ENCODE measurements at places on chromosomes 7 and 10. TPM values are rescaled to one million over a fixed set of nuclear protein-coding genes. Genes with fewer than 3 reads are reported as not detected.

- no peak for DNase-seq
- 0 out of 2 replicates have a peak, but pooled peaks cover 5% of the 10 kb centered on the region for H3K27me3 ChIP-seq
- no peak overlapping the region for H3K27ac ChIP-seq
- H3K36me3 ChIP-seq: no peaks in the 10 kb centered on the region
- no peaks in the 10 kb centered on the region for H3K4me1 ChIP-seq
These were observed 156.2 kb upstream of the MGMT start for GRCh38 chr10:129310881-129311280.

DNA sequence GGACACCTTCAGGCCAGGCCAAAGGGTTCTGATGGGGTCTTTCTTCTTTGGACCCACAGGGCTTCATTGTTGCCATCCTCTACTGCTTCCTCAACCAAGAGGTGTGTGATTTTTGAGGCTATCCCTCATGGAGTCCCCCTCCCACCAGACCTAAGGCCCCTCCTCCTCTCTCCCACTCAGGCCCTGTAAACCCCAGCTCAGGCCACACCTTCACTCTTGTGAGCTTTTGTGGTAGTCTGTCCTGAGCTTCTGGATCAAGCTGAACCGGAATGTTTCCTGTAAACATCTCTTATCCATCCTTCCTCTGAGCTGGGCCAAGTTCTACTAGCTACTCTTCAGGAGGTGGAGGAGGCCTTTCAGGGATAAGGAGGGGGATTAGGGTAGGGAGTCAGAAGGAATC lies 13.5 kb downstream of the GHRHR start:
- no peaks in the 10 kb centered on the region for H3K36me3 ChIP-seq
- no peak for DNase-seq
- peaks cover 26% of the 10 kb centered on the region for H3K27me3 ChIP-seq
- no peak overlapping the region for H3K4me3 ChIP-seq
- H3K27ac ChIP-seq: no peak overlapping the region

DNA sequence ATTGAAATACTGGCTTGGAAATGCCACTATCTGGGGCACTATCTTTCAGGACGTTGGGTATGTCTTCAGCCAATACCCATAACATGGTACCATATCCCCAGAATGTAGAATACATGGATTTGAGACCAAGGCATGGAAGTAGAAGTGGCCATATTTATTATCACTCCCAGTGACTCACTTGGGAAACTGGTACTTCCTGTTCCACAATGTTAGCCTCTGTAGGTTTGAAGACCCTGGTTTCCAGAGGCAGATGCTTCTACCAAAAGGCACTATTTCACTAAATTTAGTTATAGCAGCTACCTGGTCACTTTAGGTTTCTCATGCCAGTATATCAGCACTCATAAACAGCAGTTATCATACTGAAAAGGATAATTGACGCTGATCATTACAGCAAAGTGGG lies 184.2 kb downstream of the CCDC71L start:
- no peaks in the 10 kb centered on the region for H3K27me3 ChIP-seq
- H3K27ac ChIP-seq: no peak overlapping the region
- H3K36me3 ChIP-seq: no peaks in the 10 kb centered on the region
- H3K4me1 ChIP-seq: no peaks in the 10 kb centered on the region
- DNase-seq: no peak

GRCh38 chr10:95559471-95559870 lies 1.7 kb downstream of the SORBS1 start:
- peak overlapping the region; percentile 0 for H3K4me3 ChIP-seq
- DNase-seq: no peak
- peaks cover 22% of the 10 kb centered on the region for H3K4me1 ChIP-seq
- no peaks in the 10 kb centered on the region for H3K27me3 ChIP-seq
- no peaks in the 10 kb centered on the region for H3K36me3 ChIP-seq

DNA sequence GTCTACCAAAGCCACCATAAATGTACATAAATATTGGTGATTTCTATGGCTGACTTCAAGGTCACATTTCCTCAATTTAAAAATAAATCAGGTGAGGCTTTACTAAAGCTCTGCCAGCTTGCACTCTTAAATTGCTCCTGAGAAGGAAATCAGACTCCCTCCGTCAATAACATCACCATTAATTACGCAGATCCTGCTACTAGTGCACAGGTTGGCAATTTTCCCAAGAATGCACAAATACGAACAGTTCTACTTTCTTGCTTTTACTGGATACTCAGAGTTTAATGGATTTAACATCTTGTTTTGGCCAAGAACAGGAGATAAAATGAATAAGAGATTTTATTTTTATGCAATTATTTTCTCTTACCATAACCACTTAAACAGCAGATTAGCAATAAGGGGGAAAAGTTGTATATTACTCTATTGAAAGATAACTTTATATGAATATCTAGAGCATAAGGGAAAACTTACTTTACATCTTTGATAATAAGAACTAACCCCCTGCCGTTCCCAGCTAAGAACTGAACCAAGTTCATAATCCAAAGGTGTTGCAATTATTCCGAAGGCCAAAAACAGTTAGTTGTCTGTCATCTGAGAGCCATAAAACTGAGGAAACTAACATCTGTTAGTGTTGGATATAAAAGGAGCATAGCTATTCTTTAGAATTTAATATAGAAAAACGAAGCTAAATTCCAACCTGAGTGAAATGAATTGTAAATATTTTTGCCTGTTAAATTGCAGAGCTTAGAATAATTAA lies 140.5 kb downstream of the TWIST1 start:
- H3K36me3 ChIP-seq: no peaks in the 10 kb centered on the region
- no peak for DNase-seq
- H3K4me3 ChIP-seq: no peak overlapping the region
- no peaks in the 10 kb centered on the region for H3K27me3 ChIP-seq
- H3K27ac ChIP-seq: peak overlapping the region; percentile 70
- H3K4me1 ChIP-seq: 0 out of 2 replicates have a peak, but pooled peaks cover 5% of the 10 kb centered on the region

- no peaks in the 10 kb centered on the region for H3K36me3 ChIP-seq
- H3K4me3 ChIP-seq: peak overlapping the region; percentile 11
- peaks cover 17% of the 10 kb centered on the region for H3K27me3 ChIP-seq
- DNase-seq: peak; percentile 28
- no peaks in the 10 kb centered on the region for H3K4me1 ChIP-seq
These were observed 487.7 kb downstream of the TYW1 start for GRCh38 chr7:67484244-67484751.

DNA sequence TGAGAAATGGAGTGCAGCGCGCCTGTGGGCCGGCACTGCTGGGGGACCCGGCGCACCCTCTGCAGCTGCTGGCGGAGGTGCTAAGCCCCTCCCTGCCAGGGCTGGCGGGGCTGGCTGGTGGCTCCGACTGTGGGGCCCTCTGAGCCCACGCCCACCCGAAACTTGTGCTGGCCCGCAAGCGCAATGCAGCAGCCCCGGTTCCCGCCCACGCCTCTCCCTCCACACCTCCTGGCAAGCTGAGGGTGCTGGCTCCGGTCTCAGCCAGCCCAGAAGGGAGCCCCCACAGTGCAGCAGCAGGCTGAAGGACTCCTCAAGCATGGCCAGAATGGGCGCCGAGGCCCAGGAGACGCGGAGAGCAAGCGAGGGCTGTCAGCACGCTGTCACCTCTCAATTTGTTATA lies 1063.0 kb upstream of the AUTS2 start:
- no peak for DNase-seq
- H3K4me1 ChIP-seq: no peaks in the 10 kb centered on the region
- no peak overlapping the region for H3K4me3 ChIP-seq
- no peaks in the 10 kb centered on the region for H3K36me3 ChIP-seq

- no peak for DNase-seq
- no peaks in the 10 kb centered on the region for H3K36me3 ChIP-seq
- H3K4me3 ChIP-seq: no peak overlapping the region
- H3K27ac ChIP-seq: no peak overlapping the region
These were observed 515.8 kb downstream of the TYW1 start for GRCh38 chr7:67512481-67512880.

The HYAL4 gene
- not detected for total RNA-seq

The SFRP4 gene
- 0.74 TPM for total RNA-seq

All from Panc1 (cell line).